ENCODE measurements at places on chromosomes 7 and 10.

DNA sequence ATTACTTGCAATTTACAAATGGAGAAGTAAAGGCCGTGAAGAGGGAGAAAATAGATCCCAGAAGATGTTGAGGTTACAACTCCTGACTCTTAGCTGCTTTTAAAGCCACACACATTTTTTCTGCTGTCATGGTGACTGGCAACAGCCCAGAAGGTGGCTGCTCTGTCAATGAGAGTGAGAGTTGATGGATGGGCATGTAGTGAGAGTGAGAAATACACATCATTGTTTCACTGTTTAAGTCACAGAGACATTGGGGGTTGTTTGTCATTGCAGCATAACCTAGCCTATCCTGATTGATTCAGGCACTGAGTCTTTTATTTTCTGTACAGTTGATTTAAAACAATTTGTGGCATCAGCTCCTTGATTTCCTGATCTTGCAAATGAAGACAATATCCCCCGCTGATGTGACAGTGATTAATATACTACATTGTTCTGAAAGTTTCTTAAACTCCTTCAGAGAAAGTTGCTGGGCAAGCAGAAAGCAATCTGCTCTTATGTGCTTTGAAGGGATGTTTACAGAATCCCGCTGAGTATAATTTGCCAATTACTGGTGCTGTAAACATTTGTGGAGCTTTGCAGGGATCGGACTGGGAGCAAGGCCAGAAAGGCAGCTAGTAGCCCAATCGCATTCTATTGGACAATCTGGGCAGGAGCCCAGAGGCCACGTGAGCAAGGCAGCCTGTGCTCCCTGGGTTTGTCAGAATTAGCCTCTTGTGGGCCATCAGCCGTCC, 229.6 kb downstream of the PRPF18 start:
- no peak for DNase-seq

GRCh38 chr10:75650648-75651047, 219.2 kb downstream of the LRMDA start:
- no peak for DNase-seq

DNA sequence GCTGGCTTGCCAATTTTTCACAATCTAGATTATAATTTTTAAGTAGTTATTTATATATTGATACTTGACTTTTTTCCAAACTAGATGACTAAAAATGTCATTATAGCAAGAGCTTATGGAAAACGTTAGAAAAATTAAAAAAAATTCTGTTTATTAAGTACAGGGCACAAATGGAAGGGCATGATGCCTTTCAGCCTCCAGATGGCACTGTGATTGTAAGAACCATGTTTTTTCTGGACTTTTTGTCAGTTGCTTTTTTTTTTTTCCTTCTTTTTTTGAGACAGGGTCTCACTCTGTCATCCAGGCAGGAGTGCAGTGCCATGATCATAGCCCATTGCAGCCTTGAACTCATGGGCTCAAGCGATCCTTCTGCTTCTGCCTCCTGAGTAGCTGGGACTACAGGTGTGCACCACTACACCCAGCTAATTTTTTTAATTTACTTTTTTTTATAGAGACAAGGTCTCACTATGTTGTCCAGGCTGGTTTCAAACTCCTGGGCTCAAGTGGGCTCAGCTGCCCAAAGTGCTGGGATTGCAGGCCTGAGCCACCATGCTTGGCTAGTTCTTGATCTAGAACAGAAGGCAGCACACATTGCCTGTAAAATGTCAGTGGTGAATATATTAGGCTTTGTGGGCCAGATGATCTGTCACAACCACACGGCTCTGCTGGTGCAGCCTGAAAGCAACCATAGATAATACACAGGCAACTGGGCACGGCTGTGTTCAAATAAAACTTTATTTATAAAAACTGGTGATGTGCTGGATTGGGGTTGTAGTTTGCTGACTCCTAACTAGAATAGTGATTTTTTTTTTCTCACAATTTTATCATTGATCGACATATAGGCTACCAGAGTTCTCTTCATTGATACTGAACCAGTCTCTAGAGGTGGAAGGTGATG, 27.4 kb downstream of the UCMA start:
- no peak for DNase-seq

- DNase-seq = no peak
Measured at GRCh38 chr7:33707427-33707826, 197.9 kb upstream of the BMPER start.

DNA sequence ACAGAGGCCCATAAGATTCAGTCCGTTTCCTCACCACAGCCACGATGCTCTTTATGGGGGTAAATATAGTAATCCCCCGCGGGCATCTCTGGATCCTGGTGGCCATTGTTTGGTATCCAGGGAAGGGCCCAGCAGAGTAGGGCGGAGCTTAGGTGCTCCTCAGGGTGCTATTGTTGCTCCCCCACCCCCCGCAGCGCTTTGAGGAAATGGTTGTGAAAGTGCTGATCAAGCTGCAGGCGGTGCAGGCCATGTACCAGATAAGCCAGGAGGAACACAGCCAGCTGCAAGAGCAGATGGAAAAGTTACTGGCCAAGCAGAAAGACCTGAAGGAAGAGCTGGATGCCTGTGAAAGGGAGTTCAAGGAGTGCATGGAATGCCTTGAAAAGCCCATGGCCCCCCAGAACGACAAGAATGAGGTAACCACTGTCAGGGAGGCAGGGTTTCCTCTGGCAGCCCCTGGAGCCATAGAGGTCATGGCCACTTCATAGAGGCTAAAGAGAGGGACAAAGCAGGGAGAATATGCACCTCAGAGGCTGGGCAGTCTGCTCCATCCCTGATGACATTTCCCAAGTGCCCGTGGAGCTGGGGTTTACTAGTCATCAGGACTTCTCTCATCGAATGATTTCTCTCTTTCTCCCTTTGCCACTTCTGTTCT, 17.6 kb upstream of the FLNC start:
- DNase-seq = no peak

DNA sequence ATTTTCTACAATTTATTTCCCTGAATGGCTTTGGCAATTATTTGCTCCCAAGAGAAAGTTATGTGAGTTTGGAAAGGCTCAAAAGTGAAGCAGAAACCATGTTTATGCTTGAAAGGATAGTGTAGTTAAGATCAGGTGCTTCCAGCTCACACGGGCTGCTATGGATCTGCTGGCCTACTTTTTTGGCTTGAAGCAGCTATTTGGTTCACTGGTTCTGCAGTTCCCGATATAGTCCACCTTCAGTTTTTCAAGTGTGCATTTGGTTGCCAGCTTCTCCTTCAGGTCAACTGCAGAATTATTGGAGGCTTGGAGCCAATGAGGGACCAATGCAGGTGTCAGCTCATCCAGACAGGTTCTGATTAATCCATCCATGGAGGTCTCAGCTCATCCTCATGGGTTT, 484.3 kb upstream of the SEMA3A start:
- no peak for DNase-seq

DNA sequence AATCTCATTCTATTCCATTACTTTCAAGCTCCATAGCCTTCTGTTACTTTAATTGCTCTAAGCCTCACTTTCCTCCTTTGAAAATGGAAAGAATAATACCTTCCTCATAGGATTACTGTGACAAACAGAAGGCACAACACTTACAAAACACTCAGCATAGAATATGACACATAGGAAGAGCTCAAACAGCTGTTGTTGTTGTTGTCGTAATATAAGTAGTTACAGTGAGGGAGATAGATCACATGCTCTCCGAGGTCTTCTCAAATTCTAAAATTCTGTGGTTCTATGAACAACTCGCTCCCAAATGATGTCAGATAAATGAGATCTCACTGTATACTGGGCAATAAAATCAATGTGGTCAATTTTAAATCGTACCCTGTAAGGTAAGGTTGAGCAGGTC, 1049.3 kb upstream of the C7orf33 start:
- DNase-seq = no peak

DNA sequence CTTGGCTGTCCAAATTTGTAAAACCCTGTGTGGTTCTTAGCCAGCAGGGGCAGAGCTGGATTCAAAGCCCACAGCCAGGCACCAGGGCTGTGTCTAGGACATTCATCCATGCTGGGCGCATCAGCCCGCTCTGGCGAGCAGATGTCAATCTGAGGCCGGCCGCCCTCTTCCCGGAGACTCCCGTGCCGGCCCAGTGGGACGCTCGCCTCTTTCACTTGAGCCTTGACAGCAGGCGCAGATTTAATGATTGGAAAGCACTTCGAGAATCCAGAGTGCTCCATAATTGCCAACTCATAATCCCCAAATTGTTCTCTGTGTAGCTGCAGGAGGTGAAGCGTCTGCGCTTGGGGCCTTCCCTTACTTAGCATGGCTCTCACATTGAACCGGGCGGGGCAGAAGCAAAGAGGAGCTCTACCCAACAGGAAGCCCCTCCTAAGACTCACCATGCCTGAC, 36.7 kb downstream of the SLIT1 start:
- DNase-seq = no peak

- DNase-seq = no peak
Measured at GRCh38 chr7:100952641-100953040, 3.3 kb downstream of the MUC3A start.

DNA sequence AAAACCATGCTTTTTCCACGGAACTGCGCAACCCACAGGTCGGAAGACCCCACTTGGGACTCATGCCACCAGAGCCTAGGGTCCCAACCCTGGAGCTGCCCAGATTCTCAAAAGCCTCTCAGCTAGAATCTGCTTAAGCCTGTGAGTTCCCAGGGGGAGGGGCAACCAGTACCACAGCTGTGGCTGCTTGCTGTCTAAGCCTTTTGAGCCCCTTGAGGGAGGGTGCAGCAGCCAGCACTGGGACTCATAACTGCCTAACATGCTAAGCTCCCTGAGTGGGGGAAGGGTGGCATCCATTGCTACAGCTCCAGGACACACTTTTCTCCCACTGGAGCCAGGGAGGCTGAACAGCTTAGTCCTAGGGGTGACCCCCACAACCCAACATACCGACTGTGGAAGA, 485.6 kb upstream of the GRM3 start:
- DNase-seq = no peak

- DNase-seq = no peak
Measured at GRCh38 chr10:29783201-29783947, 148.6 kb upstream of the SVIL start.

All from stimulated activated CD4-positive, alpha-beta T cell treated with anti-CD3 and anti-CD28 coated beads, Interleukin-12 subunit alpha, Interleukin-12 subunit beta, amount 100 ng/mL, for 48 hours (primary cell).